ENCODE measurements at places on chromosomes 5 and 9.

GRCh38 chr5:141869514-141869913, 8.7 kb downstream of the PCDH1 start:
- no peak for DNase-seq

GRCh38 chr5:155293605-155294178, 280.1 kb downstream of the KIF4B start:
- no peak for DNase-seq

GRCh38 chr9:110802416-110803035, 133.9 kb downstream of the MUSK start:
- DNase-seq = peak; percentile 80

DNA sequence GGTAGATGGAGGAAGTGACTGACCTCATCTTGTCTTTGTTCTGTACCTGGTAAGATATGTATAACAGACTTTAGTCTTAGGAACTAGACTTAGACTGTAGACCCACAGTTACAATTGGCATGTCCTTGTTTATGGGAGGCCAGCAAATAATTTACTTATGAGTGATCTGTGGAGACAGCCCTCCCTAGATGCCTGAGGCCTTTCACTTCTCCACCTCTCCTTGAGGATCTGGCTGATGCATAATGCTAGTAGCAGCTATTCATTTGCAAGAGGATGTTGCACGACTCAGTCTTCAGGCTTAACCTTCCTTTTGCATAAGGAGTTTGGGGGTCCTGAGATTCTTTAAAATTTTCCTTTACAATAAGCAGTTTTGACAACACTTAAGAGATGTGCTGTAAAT, 100.7 kb downstream of the YTHDC2 start:
- peak; percentile 4 for DNase-seq

- DNase-seq = no peak
These were observed 930 bp downstream of the PRLR start for GRCh38 chr5:35229076-35230037.

DNA sequence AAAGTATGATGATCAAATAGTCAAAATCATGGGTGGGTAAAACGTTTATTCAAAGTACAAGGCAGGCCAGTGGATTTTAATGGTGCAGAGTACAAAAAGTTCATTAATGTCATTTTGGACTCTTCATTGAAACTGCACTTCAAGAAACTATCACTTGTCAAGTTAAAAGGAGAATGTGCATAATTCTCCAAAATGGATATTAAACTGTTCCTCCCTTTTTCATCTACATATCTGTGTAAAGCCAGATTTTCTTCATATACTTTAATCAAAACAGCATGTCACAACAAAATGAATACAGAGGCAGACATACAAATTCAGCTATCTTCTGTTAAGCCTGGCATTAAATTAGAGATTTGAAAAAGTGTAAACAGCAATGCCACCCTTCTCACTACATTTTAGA, 401.6 kb downstream of the NR2F1-AS1 start:
- DNase-seq = no peak

GRCh38 chr9:7212101-7212500, 454.3 kb downstream of the KDM4C start:
- no peak for DNase-seq

DNA sequence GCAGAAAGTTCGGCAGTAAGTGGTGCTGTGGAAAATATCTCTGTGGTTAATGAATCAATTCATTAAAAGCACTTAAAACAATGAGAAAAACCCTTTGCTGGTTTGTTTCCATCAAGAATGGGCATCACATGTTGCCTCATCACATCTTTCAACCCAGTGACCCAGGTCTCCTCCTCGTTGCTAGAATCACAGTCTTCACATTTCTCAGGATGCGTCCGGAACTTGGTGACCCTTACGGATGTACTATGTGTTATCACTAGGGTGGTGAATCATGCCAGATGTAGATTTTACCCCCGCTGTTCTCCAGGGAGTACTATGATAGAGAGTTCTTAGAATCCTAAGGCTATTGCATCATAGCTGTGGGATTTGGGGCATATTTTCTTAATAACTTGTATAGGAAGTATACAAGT, 217.9 kb upstream of the KLF4 start:
- DNase-seq = peak; percentile 96

GRCh38 chr5:169151051-169151805, 149.7 kb downstream of the SLIT3 start:
- DNase-seq = no peak

GRCh38 chr5:91487420-91487819, 104.3 kb upstream of the ARRDC3 start:
- no peak for DNase-seq

DNA sequence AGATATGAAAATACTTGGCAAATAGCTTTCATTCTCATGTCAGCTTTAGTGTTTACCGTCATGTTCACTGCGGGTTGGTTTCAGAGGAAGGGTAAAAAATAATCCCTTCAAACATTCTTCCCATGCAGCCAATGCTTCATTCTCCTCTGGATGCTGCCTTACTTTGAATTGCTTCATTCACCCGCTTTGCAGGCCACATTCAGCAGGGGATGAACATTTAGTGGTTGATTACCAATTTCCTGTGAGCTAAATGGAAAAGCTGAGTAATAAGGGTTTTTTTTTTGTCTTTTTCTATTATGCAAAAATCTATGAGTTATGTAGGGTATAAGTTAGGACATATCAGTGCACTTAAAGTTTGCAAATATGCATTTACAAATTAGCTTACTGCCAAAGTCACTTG, 96.3 kb upstream of the MEF2C start:
- peak; percentile 13 for DNase-seq

- DNase-seq = no peak
These were observed 38.7 kb upstream of the SYNPO start for GRCh38 chr5:150601491-150602345.

DNA sequence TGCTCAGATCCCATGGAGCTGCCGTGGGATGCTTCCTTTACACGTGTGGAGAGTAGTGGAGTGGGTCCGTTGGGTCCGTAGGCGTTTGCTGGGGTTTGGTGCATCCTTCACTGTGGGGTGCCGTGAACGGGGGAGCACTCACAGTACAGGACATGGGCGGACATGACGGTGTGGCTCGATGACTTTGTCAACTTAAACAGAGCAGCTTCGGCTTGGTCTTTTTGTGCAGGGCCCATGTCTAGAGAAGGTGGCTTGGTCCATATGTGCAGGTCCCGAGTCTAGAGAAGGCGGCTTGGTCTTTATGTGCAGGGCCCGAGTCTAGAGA, 26.4 kb upstream of the EXOC3 start:
- DNase-seq = no peak

DNA sequence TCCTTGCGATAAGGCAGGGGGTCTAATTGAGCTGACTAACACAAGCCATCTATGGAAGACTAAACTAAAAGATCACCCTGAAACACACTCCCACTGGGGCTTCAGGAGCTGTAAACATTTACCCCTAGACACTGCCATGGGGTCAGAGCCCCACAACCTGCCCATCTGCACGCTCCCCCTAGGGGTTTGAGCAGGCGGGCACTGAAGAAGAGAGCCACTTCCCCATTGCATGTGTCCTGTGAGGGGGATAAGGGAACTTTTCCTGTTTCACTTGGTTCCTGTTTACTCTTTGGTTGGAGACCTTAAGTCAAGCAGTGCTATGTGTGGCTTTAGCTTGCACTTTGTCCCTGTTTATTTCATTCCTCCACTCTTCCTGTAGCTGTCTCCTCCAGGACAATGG, 1929.5 kb upstream of the CDH9 start:
- DNase-seq = no peak

DNA sequence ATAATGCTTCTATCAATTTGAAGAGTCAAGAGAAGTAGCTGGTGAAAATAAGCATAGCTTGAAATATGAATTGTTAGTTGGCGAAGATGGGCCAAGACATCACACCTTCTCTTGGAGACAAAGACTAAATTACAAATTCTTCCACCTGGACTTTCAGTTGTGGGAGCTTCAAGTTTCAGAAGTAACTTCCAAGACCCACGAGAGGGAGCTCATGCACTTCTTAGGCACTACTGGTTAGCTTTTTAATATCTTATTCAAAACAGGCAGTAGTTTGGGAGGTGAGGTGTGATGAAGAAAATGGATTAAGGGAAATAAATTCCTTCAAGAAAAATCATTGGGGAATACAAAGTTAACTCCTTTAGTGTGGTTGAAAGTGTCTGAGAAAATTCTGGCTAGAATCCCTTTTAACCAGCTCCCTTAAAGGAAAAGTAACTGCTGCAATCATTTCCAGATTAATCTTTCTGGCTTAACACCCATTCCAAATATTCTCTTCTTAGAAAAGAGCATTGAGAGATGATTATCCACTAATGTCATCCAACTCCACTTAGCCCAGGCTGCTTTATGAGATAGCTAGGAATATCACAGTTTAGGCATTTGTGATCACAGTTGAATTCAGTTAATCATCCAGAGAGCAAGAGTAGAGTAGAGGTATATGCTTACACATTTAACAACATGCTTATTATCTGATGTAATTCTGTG, 139.5 kb upstream of the DMRTA1 start:
- peak; percentile 76 for DNase-seq

DNA sequence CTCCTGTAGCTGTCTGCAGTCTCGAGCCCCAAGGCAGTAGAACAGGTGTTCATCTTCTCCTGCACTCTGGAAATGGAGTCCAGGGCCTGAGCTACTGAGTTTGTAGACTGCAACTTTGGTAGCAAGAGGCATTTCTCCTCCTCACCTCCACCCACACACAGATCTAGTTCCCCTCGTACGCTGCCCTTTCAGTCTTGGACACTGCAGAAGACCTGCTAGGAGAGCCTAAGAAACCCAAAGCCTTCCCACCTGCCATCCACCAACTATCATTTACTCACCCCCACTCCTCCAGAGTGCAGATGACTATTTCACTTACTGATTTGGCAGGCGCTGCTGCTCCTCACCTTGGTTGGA, 59.0 kb downstream of the KCNIP1 start:
- no peak for DNase-seq

- peak; percentile 62 for DNase-seq
These were observed 64.8 kb upstream of the SLC1A1 start for GRCh38 chr9:4425319-4426045.

GRCh38 chr5:181136361-181136955, 5.5 kb upstream of the OR2V1 start:
- DNase-seq = no peak

DNA sequence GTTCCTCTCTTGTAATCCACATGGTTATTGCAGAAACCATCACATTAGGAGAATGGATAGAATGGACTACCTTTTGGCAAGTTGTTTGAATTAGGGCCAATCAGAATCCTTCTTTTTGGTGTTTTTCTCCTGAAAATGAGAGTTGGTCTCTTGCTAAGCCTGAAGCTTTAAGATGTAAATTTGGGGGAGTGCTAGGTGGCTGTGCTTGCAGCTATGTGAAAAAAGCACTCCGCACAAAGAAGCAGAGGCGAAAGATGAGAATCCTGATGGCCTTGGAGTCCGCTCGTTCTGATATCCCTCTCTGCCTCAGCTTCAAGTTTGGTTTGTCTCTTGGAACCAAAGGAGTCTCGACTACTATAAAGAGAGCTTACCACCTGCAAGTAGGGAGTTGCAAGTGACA, 63.6 kb downstream of the INIP start:
- no peak for DNase-seq

DNA sequence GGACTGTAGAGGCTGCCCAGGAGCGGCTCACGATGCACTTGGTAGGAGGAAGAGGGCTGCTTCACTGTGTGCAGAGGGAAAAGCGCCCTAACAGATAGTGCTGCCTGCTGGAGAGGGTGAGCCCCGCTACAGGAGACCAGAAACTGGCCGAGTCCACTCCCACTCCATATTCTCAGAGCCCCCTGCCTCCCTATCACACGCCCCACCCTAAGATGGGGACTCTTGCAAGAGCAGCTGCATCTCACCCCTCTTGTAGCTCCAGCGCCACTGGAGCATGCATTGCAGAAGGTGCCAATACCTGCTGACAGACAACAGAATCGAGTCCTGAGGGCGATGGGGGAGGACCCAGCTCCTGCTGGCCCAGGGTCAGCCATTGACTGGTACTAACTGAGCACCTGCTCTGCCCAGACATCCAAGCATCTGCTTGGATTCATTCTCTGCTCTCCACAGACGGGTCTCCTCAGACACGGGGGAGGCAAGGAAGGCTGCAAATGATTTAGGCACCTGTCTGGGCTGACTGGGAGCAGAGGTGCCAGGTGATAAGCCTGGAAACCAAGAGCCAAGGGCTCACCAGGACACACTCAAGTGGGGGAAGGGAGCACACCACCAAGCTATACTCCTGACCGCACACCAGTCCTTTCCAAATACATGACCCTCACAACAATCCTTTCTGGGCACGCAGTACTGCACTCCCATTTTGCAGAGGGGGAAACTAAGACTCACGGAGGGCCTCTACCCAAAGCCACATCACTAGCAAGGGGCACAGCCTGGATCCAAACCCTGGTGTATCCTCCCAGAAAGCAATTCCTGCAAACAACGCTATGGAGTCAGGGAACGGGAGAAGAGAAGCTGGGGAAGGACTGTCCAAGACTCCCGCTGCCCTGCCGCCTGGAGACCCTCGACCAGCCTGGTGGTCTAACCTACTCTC, 1.6 kb downstream of the BICD2 start:
- DNase-seq = no peak

DNA sequence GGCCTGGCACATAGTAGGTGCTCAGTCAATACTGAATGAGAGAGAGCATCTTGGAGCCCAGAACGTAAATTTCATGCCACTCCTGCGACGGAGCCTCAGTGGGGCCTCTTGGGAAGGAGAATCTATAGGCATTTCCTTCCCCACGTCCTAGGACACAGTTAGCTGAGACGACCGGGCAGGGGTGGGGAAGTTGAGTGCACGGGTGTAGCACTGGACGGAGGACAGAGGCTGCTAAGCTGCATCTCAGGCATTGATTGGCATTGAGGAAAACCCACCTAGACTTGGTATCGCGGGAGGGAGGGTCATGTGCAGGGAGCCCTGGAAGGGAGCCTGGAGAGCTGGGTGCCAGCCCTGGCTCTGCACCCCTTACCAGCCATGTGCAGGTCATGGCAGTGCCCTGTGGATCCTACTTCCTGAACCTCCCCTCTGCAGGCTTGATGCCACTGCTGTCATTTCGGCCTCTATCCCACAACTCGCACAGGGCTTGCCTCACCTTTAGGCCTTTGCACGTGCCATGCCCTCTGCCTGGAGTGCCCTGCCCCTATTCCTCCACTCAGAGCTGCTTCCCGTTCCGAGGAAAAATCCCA, 25.6 kb downstream of the NEK6 start:
- DNase-seq = no peak

- DNase-seq = peak; percentile 0
These were observed 56.6 kb downstream of the ELAVL2 start for GRCh38 chr9:23769307-23769935.

DNA sequence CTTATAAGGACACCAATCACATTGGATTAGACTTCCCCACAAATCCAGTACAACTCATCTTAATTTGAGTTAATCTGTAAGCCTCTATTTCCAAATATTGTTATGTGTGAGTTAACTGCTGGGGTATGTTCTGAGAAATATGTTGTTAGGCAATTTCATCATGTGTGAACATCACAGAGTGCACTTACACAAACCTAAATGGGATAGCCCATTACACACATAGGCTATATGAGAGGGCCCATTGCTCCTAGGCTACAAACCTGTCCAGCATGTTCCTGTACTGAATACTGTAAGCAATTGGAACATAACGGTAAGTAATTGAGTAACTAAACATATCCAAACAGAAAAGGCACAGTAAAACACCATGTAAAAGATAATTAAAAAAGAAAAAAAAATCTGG, 19.1 kb upstream of the ARSI start:
- DNase-seq = peak; percentile 18

GRCh38 chr9:78939311-78940065, 632.3 kb upstream of the TLE4 start:
- no peak for DNase-seq

Measured in fibroblast of pulmonary artery (primary cell).